ENCODE measurements at places on chromosomes 13 and 19.

DNA sequence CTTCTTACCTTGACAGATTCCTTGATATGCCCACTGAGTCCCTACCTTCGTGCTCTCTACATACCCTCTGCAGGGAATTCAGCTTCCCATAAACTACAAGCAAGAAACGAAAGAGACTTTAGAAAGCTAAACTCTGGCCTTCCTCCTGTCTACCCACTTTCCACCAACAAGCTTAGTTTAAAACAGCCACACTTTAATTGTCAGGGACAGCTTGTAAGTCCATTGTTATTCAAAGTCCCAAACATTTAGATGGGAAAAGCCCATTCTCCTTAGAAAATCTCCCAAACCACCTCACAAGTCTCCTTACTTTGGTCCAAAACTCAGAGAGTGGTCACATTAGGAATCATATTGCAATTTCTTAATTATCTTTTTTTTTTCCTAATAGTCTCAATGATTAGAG, 2695.8 kb downstream of the PCDH9 start:
- no peak for DNase-seq

DNA sequence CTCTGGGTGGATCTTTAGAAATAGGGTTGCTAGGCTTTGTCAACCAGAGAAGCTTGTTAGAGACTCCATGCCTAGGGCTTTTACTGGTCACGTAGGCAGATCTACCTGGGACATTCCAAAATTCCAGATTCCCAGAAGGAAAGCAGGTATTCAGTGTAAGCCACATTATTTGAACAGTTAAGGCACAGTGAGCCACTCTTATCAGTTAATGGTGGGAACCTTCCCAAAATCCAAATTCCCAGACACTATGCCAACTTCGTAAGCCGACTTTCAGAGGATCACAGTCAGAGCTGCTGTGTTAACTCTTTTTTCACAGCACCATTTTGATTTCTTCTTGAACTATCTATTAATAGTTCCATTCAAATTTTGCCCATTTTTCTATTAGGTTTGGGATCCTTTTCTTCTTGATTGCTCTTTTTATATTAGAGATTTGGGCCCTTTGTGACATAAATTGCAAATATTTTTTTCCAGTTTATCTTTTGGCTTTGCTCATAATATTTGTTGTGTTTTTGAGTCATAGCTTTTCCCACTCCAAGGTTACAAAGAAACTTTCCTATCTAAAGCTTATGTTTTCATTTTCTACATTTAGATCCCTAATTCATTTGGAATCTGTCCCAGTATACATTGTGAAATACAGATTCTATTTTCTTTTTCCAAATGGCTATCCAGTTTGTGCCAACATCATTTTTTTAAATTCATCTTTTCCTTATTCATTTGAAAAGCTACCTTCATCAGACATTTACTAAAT, 77.3 kb downstream of the DHRS12 start:
- no peak for DNase-seq

DNA sequence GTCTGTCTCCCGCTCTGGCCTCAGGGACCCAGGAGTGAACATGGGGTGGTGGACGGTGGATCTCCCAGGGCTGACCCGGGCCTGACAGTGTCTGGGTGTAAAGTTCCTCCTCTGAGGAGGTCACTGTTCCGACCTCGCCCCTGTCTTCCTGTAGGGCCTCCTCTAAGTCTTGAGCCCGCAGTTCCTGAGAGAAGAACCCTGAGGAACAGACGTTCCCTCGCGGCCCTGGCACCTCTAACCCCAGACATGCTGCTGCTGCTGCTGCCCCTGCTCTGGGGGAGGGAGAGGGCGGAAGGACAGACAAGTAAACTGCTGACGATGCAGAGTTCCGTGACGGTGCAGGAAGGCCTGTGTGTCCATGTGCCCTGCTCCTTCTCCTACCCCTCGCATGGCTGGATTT, at the start of gene SIGLEC9:
Gene SIGLEC9, plus strand, starts transcription at position 178 of the 400 bp plus-strand sequence. Its CDS starts 69 bp downstream, at position 247.
- no peak for DNase-seq

- no peak for DNase-seq
Measured at GRCh38 chr13:40116008-40116407, 460.5 kb downstream of the COG6 start.

- DNase-seq = no peak
Measured at GRCh38 chr13:39536906-39537305, 66.1 kb downstream of the LHFPL6 start.

DNA sequence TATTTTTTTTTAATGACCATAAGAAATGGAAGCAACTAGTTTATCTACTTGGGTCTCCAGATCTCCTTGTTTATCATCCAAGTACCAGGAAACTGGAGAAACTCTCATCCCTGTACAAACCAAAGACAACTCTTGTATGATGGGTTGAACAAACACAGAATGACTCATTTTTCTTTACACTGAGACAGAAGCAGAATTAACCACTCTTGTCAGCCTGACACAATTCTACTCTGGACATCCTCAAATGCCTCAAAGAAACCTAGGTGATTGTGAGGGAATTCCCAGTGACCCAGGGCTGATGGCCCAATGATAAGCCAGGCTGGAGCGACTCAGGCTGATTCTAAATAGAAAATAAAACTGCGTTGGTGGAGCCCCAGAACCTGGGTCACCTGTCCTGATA, 151.5 kb downstream of the ZNF737 start:
- no peak for DNase-seq

DNA sequence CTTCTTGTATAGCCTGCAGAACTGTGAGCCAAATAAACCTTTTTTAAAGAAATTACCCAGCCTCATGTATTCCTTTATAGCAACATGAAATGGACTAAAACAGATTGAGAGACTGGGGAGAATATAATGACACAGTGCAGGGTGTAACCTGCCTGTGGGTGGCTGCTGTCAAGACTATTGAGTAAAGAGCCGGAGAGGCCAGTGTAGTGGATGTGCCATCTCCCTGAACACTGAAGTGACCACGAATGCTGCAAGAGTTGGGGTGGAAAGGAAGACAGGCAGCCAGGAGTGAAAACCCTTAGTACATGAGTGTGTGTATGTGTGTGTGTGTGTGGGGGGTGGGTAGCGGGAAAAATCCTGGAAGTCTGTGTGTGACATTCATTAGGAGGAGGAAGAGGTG, 55.2 kb upstream of the FLT1 start:
- DNase-seq = no peak

- DNase-seq = no peak
Measured at GRCh38 chr13:66859934-66860877, 369.9 kb downstream of the PCDH9 start.

- DNase-seq = peak; percentile 22
Measured at GRCh38 chr13:86085890-86086289, 286.7 kb upstream of the SLITRK6 start.

GRCh38 chr19:23312515-23312914, 62.3 kb upstream of the ZNF724 start:
- no peak for DNase-seq

DNA sequence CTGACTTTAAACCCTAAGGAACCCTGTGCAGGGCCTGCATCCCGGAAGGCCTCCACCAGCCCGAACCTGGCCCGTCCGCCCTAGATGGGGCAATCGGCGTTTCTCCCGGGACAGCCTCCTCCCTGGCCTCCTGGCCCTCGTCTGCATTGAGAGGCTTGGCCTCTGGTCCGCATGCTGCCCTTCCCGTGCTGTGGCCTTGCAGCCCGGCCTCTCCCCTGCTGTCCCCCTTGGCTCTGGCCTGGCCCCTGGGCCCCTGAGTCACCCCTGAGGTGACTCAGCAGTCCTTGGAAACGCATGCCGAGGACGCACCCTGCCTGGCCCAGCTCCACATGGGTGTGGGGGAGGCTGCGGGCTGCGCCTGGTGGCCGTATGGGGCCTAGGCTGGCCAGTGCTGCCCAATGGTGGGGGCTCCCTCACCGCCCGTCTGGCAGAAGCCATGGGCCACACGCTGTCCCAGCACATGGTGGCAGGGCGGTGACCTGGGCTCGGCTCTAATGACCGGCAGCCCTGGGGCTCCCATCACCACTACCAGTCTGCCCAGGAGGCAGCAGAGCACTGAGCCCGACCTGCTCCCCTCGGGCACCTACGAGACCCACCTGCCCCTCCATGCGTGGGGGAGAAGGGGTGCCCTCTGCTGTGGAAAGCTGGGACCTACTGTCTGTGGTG, 25.7 kb downstream of the SH3GL1 start:
- no peak for DNase-seq

GRCh38 chr13:42063105-42063504, 14.7 kb downstream of the DGKH start:
- no peak for DNase-seq

GRCh38 chr19:53461866-53462265, 5.7 kb upstream of the ZNF813 start:
- no peak for DNase-seq

All from COR-L47 (cell line).